ENCODE measurements at places on chromosomes 4 and X. TPM values are rescaled to one million over a fixed set of nuclear protein-coding genes. Genes with fewer than 3 reads are reported as not detected.

GRCh38 chr4:38411092-38411491, 252.9 kb upstream of the KLF3 start:
- peaks cover 5% of the 10 kb centered on the region for H3K4me1 ChIP-seq
- H3K36me3 ChIP-seq, result no peaks in the 10 kb centered on the region
- no peak for DNase-seq
- no peak overlapping the region for H3K4me3 ChIP-seq

DNA sequence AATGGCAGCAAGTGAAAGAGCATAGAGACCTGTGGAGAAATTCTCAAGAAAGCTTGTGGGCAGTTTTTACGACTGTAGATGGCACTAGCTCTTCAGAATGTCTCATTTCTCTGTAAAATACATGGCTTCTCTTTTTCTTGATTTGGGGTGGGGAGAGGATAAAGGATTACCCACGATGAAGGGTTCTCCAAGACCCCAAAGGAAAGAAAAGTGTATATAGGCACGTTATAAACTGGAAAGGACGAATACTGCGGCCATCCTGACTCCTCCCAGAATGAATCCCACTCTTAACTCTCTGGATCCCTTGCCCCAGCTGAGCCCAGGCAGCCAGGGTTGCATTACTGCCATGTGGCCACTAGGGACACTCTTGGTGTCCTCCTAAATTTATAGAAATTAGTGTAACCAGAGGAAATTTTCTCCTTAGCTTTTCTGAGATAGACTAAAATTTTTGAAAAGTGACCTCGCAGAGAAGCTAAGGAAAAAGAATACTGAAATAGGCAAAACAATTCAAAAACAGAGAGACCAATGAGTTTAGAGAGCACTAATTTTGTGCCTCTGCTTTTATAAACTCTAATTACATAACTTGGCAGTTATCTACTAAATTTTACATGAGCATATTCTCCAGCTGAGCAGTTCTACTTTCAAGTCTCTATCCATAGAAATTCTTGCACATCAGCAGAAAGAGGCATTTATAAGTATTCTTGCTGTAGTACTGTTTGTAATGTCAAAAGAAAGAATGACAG, 37.8 kb upstream of the PCDH19 start:
- H3K36me3 ChIP-seq, result peaks cover 7% of the 10 kb centered on the region
- H3K27ac ChIP-seq, result no peak overlapping the region
- peaks cover 3% of the 10 kb centered on the region for H3K4me1 ChIP-seq
- peak overlapping the region; percentile 76 for H3K4me3 ChIP-seq

DNA sequence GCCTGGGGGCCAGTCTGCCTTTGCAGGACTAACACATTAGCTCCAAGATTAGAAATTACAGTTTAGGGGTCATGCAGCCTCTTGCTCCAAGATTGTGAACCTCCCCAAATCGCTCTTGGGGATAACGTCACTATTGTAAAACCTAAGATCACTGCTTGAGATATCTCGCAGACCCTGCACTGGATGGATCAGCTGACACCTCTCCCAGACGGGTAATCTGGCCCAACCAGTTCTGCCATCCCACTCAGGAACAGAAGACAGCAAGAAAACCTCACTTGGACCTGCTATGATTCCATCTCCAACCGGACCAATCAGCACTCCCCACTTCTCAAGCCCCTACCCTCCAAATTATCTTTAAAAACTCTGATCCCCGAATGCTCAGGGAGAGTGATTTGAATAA, 431.2 kb downstream of the GPM6A start:
- no peak overlapping the region for H3K4me3 ChIP-seq
- H3K27me3 ChIP-seq, result no peaks in the 10 kb centered on the region
- DNase-seq, result no peak
- no peaks in the 10 kb centered on the region for H3K4me1 ChIP-seq

- H3K27ac ChIP-seq, result no peak overlapping the region
- H3K36me3 ChIP-seq, result peaks cover 10% of the 10 kb centered on the region
- no peak overlapping the region for H3K4me3 ChIP-seq
- peaks cover 6% of the 10 kb centered on the region for H3K4me1 ChIP-seq
- DNase-seq, result no peak
These were observed 126.0 kb downstream of the TENM3 start for GRCh38 chr4:182369211-182369610.

GRCh38 chrX:54447461-54447860, 7.3 kb downstream of the TSR2 start:
- DNase-seq, result peak; percentile 38
- H3K4me1 ChIP-seq, result no peaks in the 10 kb centered on the region
- H3K36me3 ChIP-seq, result peaks cover 67% of the 10 kb centered on the region
- H3K27me3 ChIP-seq, result no peaks in the 10 kb centered on the region

- H3K4me1 ChIP-seq, result no peaks in the 10 kb centered on the region
- no peak for DNase-seq
- no peaks in the 10 kb centered on the region for H3K27me3 ChIP-seq
- no peak overlapping the region for H3K27ac ChIP-seq
- H3K4me3 ChIP-seq, result no peak overlapping the region
These were observed 7.0 kb upstream of the TLR3 start for GRCh38 chr4:186061921-186062320.

Gene TACC3
- 156 TPM for total RNA-seq

Gene SRP72
- 141 TPM for total RNA-seq

GRCh38 chr4:185554365-185555126, 19.2 kb upstream of the PDLIM3 start:
- no peaks in the 10 kb centered on the region for H3K4me1 ChIP-seq
- H3K4me3 ChIP-seq, result no peak overlapping the region
- no peak overlapping the region for H3K27ac ChIP-seq
- no peak for DNase-seq

- no peak overlapping the region for H3K4me3 ChIP-seq
- no peaks in the 10 kb centered on the region for H3K27me3 ChIP-seq
- H3K36me3 ChIP-seq, result no peaks in the 10 kb centered on the region
- no peak for DNase-seq
- H3K4me1 ChIP-seq, result peaks cover 2% of the 10 kb centered on the region
These were observed 30.8 kb upstream of the TBL1X start for GRCh38 chrX:9434051-9434550.

DNA sequence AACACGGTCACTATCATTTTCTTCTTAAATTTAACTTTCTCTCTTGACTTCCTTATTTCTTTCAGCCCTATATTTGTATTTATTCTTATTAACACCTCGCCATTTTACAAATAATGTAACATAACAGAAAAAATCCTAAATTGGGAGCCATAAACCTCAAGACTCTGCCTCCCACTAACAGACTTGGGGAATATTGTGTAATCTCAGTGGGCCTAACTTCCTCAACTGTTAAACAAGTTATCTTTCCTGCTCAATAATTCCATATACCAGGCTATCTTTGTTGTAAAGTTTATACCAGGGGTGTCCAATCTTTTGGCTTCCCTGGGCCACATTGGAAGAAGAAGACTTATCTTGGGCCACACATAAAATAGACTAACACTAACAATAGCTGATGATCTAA, 26.2 kb downstream of the PRSS12 start:
- no peak for DNase-seq
- no peak overlapping the region for H3K27ac ChIP-seq
- no peaks in the 10 kb centered on the region for H3K4me1 ChIP-seq
- H3K27me3 ChIP-seq, result no peaks in the 10 kb centered on the region

DNA sequence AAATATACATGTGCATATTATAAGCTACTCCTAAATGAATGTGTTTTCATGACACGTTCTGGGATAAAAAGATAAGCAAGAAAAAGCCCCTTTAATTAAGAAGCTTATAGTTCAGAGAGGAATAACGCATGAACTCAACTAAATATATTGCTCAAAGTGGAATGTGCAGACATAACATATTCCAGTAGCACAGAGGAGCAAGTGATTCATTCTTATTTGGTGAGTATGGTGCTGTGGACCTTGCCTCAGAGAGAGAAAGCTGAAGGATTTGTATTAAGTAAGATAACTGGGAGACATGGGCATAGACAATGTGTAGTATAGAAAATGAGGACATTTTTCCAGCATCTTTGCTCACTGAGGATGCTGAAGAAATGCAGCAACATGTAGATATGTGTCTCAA, 76.8 kb downstream of the CFAP299 start:
- no peaks in the 10 kb centered on the region for H3K27me3 ChIP-seq
- no peak overlapping the region for H3K4me3 ChIP-seq
- no peak overlapping the region for H3K27ac ChIP-seq
- DNase-seq, result no peak
- no peaks in the 10 kb centered on the region for H3K4me1 ChIP-seq

DNA sequence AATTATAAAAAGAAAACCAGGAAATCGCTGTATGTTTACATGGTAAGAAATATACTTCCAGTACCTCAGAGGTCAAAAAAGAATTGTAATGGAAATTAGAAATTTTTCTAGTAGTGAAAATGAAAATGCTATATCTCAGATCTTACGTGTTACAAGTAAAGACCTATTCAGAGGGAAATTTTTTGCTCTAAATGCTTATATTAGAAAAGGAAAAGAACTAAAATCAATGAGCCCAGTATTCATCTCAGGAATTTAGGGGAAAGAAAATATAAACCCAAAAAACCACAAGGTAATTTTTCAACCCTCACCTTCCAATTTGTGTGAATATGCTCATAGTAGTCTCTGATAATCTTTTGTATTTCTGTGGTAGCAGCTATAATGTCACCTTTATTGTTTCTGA, 145.6 kb downstream of the RAP1GDS1 start:
- H3K4me1 ChIP-seq, result no peaks in the 10 kb centered on the region
- no peak overlapping the region for H3K27ac ChIP-seq
- DNase-seq, result no peak

GRCh38 chrX:41184312-41184711, 99.1 kb downstream of the USP9X start:
- H3K27ac ChIP-seq, result no peak overlapping the region
- H3K4me1 ChIP-seq, result no peaks in the 10 kb centered on the region
- DNase-seq, result no peak
- H3K36me3 ChIP-seq, result peaks cover 40% of the 10 kb centered on the region
